ENCODE measurements at places on chromosomes 12 and 14.

DNA sequence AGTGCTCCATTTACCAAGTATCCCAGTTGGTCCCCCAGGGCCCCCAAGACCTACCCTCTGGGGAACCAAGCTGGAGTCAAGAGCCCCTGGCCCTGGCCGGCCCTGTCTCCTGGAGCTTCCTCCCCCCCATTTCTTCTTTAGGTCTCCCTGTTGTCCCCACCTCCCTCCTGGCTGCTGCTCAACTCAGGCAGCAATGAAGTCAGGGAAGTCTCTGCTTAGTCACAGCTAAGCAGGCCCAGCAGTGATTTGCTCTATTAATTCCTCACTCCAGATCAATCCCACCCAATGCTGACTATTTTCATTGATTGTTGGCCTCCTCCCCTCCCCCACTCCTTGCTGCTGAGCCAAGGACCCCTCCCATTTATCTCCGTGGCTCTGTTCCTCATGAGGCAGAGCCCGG is 28.3 kb downstream of the VSX2 start:
- H3K36me3 ChIP-seq: no peaks in the 10 kb centered on the region
- no peaks in the 10 kb centered on the region for H3K27me3 ChIP-seq
- H3K4me1 ChIP-seq: no peaks in the 10 kb centered on the region
- no peak overlapping the region for H3K4me3 ChIP-seq
- H3K27ac ChIP-seq: no peak overlapping the region

DNA sequence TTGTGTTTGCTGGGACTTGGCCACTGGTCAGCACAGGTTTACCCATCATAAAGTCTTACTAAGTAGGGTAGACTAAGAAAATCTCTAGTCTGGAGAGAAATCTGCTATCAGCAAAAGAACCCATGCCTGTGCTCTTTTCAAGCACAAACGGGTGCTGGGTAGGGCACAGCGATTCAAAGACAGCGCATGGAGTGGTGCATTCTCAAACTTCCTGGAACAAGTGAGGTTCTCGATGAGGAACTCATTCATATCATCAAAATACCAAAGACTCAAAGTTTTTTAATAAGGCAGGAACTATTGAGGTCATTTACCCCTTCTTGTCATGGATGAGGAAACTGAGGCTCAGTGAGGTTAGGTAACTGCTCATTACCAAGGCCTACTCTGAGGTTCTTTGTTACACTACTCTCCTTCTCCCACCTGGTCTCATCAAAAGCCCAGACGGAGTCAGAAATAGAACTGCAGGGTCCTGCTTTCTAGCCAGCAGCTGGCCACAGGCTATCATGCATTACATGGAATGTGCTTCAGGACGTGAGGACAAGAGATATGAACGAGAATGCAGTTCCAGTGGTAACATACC is 390.3 kb downstream of the ZFP36L1 start:
- no peak overlapping the region for H3K4me3 ChIP-seq
- H3K27ac ChIP-seq: no peak overlapping the region
- H3K36me3 ChIP-seq: no peaks in the 10 kb centered on the region
- peaks cover 42% of the 10 kb centered on the region for H3K4me1 ChIP-seq

DNA sequence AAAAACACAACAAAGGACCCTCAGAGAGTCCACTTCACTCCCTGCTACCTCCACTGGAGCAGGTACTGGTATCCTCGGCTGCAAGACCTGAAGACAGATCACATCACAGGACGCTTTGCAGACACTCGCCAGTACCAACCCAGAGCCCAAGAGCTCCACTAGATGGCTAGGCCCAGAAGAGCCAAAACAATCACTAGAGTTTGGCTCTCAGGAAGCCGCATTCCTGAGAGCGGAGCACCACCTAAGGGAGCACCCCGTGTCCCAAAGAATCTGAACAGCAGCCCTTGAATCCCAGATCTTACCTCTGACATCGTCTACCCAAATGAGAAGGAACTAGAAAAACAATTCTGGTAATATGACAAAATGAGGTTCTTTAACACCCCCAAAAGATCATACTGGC is 399.8 kb downstream of the RAD51B start:
- DNase-seq: no peak
- H3K27me3 ChIP-seq: no peaks in the 10 kb centered on the region
- no peak overlapping the region for H3K27ac ChIP-seq
- H3K36me3 ChIP-seq: no peaks in the 10 kb centered on the region

- DNase-seq: no peak
- H3K27me3 ChIP-seq: peaks cover 5% of the 10 kb centered on the region
- H3K4me1 ChIP-seq: no peaks in the 10 kb centered on the region
- no peak overlapping the region for H3K4me3 ChIP-seq
These were observed 134.1 kb upstream of the VRK1 start for GRCh38 chr14:96663076-96663475.

GRCh38 chr14:23877538-23878180 is 75.9 kb upstream of the DHRS4 start:
- H3K4me1 ChIP-seq: no peaks in the 10 kb centered on the region
- H3K36me3 ChIP-seq: no peaks in the 10 kb centered on the region
- peaks cover 8% of the 10 kb centered on the region for H3K27me3 ChIP-seq
- H3K4me3 ChIP-seq: no peak overlapping the region
- no peak for DNase-seq

DNA sequence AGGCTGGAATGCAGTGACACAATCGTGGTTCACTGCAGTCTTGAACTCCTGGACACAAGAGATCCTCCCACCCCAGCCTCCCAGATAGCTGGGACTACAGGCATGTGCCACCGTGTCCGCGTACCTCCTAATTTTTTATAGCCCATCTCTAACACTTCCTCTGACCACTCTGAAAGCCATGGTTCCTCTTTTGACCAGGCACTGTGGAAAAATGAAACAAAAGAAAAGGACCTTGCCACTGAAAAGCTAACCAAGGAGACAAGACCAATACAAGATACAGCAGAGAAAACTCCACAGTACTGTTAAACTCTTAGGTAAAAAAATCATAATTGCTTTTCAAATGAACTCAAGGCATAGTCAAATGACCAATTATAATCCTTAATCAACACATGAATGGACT is 233.3 kb downstream of the NEDD1 start:
- H3K27ac ChIP-seq: no peak overlapping the region
- no peaks in the 10 kb centered on the region for H3K36me3 ChIP-seq
- DNase-seq: no peak

- no peaks in the 10 kb centered on the region for H3K36me3 ChIP-seq
- H3K4me3 ChIP-seq: no peak overlapping the region
- no peak overlapping the region for H3K27ac ChIP-seq
- H3K27me3 ChIP-seq: no peaks in the 10 kb centered on the region
- no peaks in the 10 kb centered on the region for H3K4me1 ChIP-seq
These were observed 742.0 kb downstream of the GALC start for GRCh38 chr14:87251011-87251410.

DNA sequence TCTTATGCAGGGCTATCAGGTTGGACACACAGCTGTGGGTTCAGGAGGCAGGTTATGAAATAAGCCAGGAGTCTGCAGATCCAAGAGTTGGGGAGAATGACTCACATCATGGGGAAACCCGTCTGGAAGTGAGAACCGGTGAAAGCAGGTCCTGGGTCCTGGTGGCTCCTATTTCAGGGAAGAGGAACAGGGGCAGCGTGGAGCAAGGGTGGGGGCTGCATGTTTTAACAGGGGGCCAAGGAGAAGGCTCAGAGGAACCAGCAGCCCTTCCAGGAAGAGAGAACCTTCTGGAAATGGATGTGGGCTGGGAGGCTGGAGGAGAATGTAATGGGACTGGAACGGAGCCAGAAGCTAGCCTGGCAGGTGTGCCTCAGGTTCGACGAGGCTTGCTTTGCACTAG is 7.8 kb upstream of the KRT74 start:
- no peak overlapping the region for H3K4me3 ChIP-seq
- no peaks in the 10 kb centered on the region for H3K27me3 ChIP-seq
- no peak for DNase-seq
- H3K36me3 ChIP-seq: no peaks in the 10 kb centered on the region

- DNase-seq: no peak
- no peak overlapping the region for H3K4me3 ChIP-seq
- H3K36me3 ChIP-seq: no peaks in the 10 kb centered on the region
- peaks cover 7% of the 10 kb centered on the region for H3K4me1 ChIP-seq
- H3K27ac ChIP-seq: no peak overlapping the region
These were observed 3.9 kb upstream of the SYNE2 start for GRCh38 chr14:63848890-63849289.

GRCh38 chr12:52530905-52531304 is 10.7 kb upstream of the KRT5 start:
- H3K4me3 ChIP-seq: no peak overlapping the region
- DNase-seq: no peak
- no peaks in the 10 kb centered on the region for H3K27me3 ChIP-seq
- no peaks in the 10 kb centered on the region for H3K4me1 ChIP-seq
- no peak overlapping the region for H3K27ac ChIP-seq
- no peaks in the 10 kb centered on the region for H3K36me3 ChIP-seq

DNA sequence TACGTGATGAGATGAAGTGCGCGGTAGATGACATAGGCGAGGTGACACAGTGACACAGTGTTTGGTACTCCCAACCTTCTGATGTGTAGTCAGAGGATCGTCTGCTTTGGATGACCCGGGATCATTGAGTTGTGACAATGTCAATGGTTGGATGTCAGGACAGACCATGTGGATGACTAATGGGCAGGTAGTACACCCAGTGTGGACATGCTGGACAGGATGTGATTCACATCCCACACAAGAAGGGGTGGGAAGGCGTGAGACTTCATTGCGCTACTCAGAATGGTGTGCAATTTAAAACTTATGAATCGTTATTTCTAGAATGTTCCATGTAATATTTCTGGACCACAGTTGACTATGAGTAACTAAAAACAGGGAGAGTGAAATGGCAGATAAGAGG is 23.8 kb downstream of the MAP3K9 start:
- no peak for DNase-seq
- no peak overlapping the region for H3K4me3 ChIP-seq
- no peaks in the 10 kb centered on the region for H3K27me3 ChIP-seq
- H3K4me1 ChIP-seq: no peaks in the 10 kb centered on the region
- H3K27ac ChIP-seq: no peak overlapping the region
- no peaks in the 10 kb centered on the region for H3K36me3 ChIP-seq

DNA sequence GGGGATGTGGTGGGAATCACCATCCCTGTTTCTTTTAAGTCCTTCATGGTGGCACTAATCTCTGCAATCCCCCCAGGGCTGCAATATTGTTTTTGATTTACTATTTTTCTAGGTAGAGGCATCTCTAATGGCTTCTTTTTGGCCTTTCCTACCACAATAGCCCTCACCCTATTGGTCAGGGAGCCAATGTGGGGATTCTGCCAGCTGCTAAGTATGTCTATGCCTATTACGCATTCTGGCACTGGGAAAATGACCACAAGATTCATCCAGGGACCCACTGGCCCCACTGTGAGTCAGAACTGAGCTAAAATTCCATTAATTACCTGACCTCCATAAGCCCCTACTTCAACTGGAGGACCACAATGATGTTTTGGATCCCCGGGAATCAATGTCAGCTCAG is 15.9 kb upstream of the GLIPR1L2 start:
- no peak overlapping the region for H3K27ac ChIP-seq
- H3K4me3 ChIP-seq: no peak overlapping the region
- H3K4me1 ChIP-seq: no peaks in the 10 kb centered on the region
- DNase-seq: no peak
- H3K27me3 ChIP-seq: no peaks in the 10 kb centered on the region
- no peaks in the 10 kb centered on the region for H3K36me3 ChIP-seq

DNA sequence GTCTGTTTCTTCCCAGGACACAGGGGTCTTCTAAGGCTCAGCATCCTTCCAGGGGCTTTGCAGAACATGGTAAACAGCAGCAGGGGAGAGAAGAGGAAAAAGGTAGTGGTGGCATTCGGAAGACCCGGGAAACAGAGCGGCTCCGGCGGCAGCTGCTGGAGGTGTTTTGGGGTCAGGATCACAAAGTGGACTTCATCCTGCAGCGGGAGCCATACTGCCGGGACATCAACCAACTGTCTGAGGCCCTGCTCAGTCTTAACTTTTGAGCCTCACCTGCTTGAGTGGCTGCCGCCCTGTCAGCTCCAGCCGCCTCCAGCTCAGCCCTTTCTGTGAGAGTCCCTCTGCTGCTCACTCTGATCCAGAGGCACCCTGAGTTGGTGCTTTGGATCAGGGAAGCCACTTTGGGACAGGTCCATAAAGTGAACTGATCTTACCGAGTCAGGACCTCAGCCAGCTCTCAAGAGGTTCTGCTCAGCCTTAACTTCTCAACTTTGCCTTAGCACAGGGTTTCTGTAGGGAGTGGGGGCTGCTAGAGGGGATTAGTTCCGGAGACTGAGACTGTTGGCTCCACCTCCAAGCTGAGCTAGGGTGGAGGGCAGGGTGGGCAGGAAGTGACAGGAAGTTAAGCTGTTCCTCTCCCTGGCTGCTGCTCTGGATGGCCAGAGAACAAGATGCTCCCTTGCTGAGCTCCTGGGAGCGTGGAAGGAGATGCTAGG is 5.4 kb downstream of the SDR39U1 start:
- H3K27ac ChIP-seq: peak overlapping the region; percentile 38
- DNase-seq: no peak
- peaks cover 57% of the 10 kb centered on the region for H3K36me3 ChIP-seq
- peak overlapping the region; percentile 8 for H3K4me3 ChIP-seq
- peaks cover 32% of the 10 kb centered on the region for H3K4me1 ChIP-seq

DNA sequence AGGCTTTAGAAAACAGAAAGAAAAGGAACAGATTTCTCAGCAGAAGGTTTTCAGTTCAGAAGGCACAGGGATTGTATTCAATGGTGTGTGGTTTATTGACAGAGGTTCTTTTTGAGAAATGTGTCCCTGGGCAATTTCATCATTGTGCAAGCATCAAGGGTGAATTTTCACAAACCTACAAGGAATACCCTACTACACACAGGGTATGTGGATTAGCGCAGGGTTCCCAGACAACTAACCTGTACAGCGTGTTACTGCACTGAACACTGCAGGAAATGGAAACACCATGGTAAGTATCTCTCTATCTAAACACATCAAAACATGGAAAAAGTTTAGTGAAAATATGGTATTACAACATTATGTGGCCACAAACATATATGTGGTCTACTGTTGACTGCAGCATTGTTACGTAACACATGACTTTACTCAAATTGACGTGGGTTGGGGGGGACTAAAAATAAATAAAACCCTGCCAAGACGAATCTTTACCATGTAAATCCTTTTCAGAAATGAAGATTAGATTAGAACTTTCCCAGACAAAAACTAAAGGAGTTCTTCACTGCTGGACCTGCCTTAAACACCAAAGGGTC is 893.1 kb downstream of the TMEM121 start:
- no peaks in the 10 kb centered on the region for H3K4me1 ChIP-seq
- no peak overlapping the region for H3K4me3 ChIP-seq
- no peaks in the 10 kb centered on the region for H3K36me3 ChIP-seq
- DNase-seq: no peak
- peaks cover 5% of the 10 kb centered on the region for H3K27me3 ChIP-seq

DNA sequence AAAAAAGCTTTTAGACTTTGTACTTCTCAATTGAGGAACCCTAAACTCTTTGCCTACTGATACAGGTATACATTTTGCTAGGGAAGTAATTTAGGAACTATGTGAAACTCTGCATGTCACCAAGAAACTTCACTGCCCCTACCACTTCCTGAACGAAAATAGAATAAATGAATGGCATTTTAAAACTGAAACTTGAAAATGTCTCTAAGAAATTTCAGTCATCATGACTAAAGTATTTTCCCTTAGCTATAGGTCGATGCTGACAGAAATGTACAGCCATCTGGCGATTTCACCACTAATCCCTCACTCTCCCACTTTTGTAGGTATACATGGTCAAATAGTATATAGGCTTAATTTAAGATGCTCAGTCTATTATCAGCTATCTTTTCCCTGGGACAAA is 194.9 kb upstream of the SYT10 start:
- no peaks in the 10 kb centered on the region for H3K36me3 ChIP-seq
- no peak overlapping the region for H3K27ac ChIP-seq
- no peak overlapping the region for H3K4me3 ChIP-seq
- H3K27me3 ChIP-seq: no peaks in the 10 kb centered on the region

GRCh38 chr12:29565727-29566126 is 68.2 kb upstream of the OVCH1 start:
- no peak for DNase-seq
- no peaks in the 10 kb centered on the region for H3K36me3 ChIP-seq
- no peaks in the 10 kb centered on the region for H3K4me1 ChIP-seq
- H3K4me3 ChIP-seq: no peak overlapping the region
- peaks cover 4% of the 10 kb centered on the region for H3K27me3 ChIP-seq
